ENCODE measurements at places on chromosomes 2 and 18.

DNA sequence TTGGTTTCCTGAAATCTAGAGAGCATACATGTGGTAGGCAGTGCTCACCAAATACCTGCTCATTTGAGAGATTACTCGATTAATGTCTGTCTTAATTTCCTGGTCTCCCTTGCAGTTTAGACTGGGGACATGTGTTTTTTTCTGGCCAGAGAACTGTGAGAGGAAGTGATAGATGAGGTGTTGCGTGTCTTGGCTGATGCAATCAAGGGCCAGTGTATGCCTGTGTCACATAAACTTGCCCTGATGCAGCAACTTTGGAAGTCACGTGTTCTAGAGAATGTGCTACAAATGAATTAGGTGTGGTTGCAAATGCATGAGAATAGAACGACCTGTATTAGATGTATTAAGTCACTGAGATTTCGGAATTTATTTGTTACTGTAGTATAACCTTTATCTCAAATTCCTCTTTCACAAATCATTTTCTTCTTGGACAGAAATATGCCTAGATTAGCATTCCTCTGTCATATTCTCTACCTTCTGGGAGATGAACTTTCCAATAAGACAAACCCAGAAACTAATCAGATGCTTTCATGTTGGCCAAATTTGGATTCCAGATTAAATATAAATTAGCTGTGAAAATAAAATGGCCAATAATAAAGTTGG, 9.9 kb upstream of the IL1A start:
- peak; percentile 32 for DNase-seq

GRCh38 chr18:24959051-24959476, 392.9 kb downstream of the ZNF521 start:
- no peak for DNase-seq

GRCh38 chr18:63869374-63869773, 18.1 kb upstream of the SERPINB2 start:
- DNase-seq: no peak

GRCh38 chr2:126586317-126586716, 69.6 kb upstream of the GYPC start:
- no peak for DNase-seq

DNA sequence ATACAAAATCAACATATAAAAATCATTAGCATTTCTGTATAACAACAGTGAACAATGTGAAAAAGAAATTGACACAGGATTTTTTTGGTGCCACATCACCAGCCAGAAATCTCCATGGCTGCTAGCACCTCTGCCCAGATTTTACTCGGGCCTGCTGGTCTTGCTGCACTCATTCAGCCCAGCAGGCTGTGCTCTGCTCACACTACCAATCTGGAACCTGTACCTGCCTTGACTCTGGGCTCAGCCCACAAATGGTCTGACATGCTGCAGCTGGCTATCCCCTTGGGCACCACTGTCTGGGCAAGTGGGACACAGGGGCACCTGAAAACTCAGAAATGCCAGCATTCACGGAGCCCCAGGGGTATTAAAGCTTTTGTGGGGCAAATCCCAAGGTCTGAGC, 392.5 kb upstream of the NRXN1 start:
- DNase-seq: peak; percentile 2

DNA sequence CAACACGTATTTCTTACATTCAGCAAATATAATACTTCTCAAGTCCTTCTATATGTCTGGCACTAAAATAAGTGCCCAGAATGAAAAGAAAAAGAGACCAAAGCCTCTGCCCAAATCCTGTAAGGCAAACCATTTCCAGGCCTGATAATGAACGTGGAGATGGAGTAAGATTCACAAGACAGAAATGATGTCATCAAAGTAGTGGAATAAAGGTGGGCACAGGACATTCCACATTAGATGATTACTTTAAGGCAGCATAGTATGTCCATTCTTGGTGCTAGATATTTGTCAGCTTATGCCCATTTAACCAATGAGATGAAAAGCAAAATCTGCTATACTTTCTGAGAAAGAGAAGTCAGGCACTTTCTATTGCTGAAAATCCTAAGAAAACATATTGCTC, 38.5 kb downstream of the CNTNAP5 start:
- DNase-seq: no peak

- DNase-seq: no peak
Observed at GRCh38 chr2:48287976-48288375, 242.0 kb upstream of the STON1 start.

DNA sequence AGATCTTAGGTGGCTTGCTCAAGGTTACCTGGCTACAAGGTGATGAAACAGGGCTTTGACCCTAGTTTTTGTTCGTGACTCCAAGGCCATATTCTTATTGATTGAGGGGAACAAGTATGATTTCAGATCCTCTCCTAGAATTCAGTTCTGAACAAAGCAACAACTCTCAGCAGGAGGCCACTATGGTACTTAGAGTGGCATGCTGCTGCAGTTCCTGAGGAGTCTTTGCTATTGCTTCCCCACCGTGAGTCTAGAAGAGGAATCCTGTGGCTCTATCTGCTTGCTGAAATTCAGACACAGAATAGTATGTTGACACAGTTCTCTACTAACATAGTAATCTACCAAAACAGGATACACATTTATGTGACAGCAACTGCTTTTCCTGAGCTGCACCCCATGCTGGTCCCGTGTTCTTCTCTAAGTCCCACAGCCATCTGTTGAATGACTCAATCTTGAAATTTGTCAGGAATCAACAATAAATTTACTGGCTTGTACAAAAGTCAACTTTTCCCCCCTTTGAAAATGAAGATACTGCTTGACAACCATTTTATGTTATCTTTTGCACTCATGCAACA, 4.1 kb downstream of the TGFBRAP1 start:
- no peak for DNase-seq

GRCh38 chr18:12434541-12434929, 26.8 kb downstream of the PRELID3A start:
- no peak for DNase-seq

DNA sequence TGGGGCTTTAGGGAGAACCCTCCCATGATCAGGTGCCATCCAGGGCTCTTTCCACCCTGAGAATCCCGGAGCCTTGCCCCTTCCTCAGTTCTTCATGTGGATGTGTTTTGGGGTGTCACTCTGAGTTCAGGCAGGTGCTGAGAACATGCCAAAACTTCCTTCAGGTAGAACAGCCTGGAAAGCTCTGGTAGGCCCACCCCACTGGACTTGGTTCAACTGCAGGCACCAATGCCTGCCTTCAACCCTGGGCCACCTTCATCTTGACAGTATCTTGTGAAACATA, 85.8 kb downstream of the EPAS1 start:
- DNase-seq: no peak

- DNase-seq: no peak
Observed at GRCh38 chr2:145731467-145731866, 1211.5 kb upstream of the ZEB2 start.

DNA sequence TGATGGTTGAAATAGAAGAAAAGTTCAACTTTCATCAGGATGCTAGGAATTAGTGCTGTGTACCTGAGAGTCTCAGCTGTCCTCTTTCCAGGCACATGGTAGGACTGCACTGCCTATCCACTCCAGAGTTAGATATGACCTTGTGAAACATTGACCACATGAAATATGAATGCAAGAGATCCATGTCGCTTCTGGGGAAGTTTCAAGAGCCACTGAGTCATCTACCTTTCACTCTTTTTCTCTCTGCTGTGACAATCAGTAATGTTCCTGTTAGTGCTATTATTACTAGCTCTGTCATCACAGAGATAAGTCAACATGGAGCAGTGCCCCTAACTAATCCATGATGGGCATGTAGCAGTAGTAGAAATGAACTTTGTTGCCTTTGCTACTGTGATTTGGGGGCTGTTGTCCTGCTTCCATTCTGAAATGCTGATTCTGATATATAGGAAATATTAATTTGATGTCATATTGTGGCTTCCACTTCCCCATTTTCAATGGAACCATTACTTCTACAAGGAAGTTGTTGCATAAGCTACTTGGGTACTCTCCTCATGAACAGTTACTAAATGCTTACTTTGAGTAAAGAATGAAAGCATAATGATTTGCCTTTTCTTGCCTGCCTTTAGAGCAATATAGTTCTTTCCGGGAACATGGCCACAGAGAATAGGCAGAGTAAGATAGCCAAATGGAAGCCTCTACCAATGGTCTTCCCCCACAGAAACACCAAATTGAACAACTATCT, 192.8 kb upstream of the ZNF521 start:
- DNase-seq: no peak

GRCh38 chr2:46493241-46493970, 14.0 kb downstream of the TMEM247 start:
- no peak for DNase-seq

- peak; percentile 30 for DNase-seq
Observed at GRCh38 chr18:63963615-63964256, 6.1 kb upstream of the SERPINB8 start.

GRCh38 chr2:75088791-75089190, 110.5 kb downstream of the TACR1 start:
- DNase-seq: no peak

DNA sequence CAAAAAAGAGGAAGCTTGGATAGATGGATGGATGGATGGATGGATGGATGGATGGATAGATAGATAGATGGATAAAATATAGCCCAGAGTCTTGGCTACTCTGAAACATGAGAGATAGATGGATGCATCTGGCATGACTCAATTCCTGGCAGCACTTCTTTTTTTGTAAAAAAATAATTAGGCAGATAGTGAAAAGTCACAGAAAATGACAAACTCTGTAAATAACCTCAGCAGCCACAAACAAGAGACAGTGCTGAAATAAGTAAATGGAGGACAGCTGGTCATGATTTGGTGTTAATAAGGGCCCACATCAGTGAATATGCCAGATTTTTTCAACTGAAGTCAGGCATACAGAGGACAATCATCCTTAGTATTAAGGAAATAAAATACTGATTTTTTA, 585.0 kb upstream of the GCFC2 start:
- DNase-seq: no peak

DNA sequence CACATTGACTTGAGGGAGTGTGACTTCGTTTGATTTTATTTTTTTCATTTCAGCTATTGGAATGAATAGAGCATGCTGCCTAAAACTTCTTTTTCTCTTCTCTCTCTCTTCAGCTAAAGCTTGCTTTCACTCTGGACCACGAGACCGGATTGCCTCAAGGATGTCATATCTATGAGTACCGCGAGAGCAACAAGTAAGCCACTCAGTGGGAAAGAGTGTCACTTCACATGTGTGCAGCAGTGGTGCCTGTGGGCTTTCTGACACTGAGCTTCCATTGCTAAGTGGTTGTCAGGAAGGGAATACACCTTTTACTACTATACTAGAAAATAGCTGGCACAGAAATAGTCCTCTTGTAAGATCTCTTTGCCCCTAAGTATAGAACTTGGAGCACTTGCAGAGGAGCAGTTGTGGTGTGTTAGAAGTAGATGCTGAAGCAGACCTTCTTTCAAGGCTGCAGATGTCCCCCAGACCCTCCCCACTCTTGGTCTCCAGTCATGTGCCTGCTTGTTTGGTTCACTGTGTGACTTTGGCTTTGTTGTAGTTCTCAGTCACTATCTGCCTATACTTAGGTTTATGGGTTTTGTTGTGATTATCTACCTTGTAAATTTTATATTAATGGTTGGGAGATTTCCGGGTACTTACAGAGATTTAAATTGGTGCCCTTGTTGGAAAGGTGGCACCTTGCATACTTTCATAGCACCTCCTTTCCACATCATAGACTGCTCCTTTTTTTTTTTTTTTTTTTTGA, 78.5 kb upstream of the ALPP start:
- no peak for DNase-seq

DNA sequence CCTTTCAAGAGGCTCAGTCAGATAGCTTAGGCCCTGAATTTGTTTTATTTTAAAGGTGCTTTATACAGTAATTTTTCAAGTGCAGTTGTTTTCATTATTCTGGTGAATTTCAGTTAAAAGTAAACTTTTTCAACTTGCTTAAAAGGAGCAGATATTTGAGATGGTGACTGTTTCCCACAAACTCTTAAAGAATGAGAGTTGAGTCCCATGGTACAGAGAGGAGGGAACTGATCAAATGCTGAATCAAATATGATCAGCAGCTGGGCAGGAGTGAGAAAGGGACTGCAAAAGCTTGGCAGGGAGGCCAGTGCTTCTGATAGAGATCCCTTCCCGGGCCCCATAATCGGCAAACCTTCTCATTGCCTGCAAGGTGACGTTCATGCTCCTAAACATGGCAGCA, 91.2 kb downstream of the KCNS3 start:
- no peak for DNase-seq

GRCh38 chr18:80168346-80168745, 59.3 kb downstream of the ADNP2 start:
- no peak for DNase-seq

- no peak for DNase-seq
Observed at GRCh38 chr2:176178038-176178756, 10.3 kb upstream of the HOXD1 start.

DNA sequence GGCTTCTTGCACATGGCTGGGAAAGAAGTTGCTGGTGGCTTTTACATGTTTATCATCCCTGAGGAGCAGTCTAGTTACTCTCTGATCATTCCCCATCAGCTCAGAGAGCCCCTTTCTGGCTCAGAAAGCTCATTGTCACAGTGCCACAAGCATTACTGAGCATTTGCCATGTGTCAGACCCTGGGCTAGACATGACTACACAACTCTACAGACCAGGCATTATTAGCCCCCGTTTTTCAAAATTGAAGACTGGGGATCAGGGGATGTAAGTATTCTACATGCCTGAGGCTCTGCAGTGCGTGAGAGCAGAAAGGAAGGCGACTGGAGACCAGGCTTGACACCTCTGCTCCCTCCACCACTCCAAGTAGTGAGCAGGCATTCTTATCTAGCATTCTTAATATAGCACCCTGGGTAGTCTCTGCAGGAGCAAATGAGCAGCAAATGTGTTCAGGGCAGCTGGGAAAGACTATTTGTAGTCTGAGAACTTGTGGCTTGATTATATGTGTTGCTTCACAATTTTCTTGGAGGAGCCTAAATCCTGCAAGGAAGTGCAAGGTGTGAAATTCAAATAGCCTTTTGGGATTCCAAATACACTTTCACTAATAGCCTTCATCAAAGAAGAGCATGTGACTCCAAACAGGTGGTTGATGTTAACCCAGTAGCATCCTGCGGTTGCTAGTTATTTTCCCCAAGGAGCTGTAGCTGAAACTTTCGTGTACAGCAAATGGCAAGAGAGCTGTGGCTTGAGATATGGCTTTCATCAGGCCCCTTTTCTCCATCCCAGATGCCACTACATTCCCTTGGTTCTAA, 143.2 kb downstream of the DDX1 start:
- no peak for DNase-seq

- DNase-seq: no peak
Observed at GRCh38 chr2:229033816-229034215, 237.3 kb downstream of the PID1 start.

Measured in Caco-2 (cell line).